ENCODE measurements at places on chromosomes 7 and 10.

GRCh38 chr7:152370297-152370696, 65.5 kb downstream of the KMT2C start:
- DNase-seq = no peak

- DNase-seq = no peak
Measured at GRCh38 chr10:80356989-80357850, 639 bp downstream of the DYDC2 start.

DNA sequence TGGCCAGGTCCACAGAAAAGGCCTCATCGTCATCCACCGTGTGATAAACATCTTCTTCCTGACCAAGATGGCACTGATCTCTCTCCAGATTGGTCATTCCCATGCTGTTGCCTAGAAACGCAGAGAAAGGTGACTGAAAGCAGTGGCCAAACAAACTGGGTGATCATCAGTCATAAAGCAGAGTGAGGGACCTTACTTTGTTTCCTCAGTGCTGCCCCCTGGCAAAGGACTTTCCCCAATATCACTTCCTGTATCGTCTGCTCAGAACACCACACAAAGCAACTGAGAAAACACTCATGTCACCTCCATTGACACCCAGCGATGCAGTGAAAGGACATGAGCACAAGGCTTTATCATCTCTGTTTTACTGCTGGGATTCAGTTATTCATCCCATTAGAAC, 40.0 kb upstream of the TM9SF3 start:
- no peak for DNase-seq

DNA sequence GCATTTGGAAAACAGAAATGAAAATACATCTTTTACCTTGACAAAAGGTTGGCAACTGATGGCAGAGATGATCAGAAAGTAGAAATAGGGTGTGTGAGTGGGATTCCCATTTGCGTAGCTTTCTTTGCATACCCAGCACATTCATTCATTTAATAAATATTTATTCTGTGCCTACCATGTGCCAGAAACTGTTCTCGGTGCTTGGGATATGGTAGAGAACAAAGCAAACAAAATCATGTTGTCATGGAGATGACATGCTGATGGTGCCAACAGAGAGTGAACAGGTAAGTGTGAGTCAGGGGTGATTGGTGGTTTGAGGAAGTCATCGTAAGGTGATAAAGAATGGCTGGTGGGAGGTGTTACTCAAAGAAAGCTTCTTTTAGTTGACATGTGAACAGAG, 45.4 kb downstream of the CACNB2 start:
- DNase-seq = no peak

GRCh38 chr10:127216786-127217185, 20.4 kb upstream of the INSYN2A start:
- no peak for DNase-seq

Measured in activated T-helper 9 cell treated with anti-CD3 and anti-CD28 coated beads, Interleukin-2, amount 50 U/mL, for 16 hours (primary cell).